ENCODE measurements at places on chromosomes 1 and 21.

DNA sequence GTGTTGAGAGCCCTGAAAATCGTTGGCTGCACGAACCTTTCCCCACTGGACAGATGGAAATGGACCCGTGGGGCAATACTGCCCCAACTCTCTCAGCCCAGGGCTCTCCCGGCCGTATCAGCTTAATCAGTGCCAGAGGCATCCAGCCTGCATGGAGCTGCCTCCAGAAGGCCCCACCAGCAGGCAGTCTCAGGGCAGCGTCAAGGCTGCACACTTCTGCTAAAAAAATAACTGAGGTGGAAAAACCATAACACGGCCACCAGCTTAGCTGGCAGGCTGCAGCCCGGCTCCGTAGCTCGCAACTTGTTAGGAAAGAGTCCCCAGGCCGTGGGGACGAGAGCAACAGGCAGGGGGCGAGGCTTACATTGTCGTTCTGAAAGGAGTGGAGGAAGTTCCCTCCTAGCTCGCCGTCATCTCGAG lies 27.9 kb downstream of the MRPL37 start:
- DNase-seq, result no peak

DNA sequence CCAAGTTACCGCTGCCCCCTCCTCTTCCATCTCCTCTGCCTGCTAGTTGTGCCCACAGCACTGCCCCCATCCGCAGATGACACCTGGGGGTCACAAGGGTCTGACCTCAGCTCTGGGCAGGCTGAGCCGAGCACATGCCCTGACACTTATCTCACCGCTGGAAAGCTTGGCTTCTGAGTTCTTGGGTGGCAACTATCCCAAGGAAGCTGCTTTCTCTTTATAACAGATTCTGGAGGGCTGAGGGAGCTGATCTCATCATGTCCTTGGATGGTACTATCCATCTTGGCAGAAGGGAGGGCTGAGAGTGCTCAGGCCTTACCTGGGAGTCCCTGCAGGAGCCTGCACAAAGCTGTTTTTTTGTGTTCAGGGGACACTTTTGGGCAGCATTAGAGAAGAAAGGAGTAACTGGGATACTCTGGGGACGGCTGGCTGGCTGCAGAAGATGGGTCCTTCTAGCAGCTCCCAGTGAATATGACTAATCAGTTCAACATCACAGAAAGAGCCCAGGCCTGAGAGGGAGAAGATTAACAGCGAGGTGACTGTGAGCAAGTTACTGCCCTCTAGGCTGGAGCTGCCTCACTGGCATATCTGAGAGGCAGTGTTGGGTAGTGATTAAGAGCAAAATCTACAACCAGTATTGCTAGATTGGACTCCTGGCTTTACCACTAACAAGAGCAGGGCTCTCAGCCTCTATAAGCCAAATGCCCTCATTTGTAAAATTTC lies 71.6 kb downstream of the PLXNA2 start:
- DNase-seq, result no peak

DNA sequence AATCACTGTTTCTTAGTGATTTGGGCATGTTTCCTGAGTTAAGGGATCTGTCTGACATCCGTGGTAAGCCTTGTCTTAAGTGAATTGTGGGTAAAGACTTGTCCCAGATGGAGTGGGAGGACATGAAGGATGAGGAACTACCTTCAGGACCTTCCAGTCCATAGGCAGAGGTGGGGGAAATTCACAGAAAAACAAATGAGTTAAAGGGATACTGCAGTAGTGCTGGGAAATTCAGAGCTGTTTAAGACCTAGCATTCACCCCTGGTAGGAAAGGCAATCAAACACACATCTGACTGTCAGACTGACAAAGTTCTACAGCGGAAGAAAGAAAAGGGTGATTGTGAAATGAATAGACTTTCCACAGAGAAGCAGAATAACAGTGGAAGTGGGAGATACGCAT lies 3.0 kb downstream of the GNAT2 start:
- no peak for DNase-seq

GRCh38 chr1:34683616-34684015 lies 71.2 kb upstream of the GJB5 start:
- no peak for DNase-seq

GRCh38 chr1:32701951-32702598 lies 495 bp downstream of the SYNC start:
- no peak for DNase-seq

DNA sequence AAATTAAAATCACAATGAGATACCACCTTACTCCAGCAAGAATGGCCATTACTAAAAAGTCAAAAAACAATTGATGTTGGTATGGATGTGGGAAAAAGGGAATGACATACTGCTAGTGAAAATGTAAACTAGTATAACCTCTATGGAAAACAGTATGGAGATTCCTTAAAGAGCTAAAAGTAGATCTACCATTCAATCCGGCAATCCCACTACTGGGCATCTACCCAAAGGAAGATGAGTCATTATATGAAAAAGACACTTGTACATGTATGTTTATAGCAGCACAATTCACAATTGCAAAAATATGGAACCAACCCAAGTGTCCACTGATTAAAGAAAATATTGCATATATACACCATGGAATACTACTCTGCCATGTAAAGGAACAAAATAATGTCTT lies 37.2 kb downstream of the SUSD4 start:
- no peak for DNase-seq

DNA sequence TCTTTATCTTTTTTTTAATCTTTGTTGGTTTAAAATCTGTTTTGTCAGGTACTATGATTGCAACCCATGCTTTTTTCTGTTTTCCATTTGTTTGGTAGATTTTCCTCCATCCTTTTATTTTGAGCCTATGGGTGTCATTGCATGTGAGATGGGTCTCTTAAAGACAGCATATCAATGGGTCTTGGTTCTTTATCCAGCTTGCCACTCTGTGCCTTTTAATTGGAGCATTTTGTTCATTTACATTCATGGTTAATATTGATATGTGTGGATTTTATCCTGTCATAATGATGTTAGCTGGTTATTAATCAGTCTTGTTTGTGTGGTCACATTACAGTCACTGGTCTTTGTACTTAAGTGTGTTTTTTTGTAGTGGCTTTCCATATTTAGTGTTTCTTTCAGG lies 159.9 kb downstream of the CENPF start:
- no peak for DNase-seq

DNA sequence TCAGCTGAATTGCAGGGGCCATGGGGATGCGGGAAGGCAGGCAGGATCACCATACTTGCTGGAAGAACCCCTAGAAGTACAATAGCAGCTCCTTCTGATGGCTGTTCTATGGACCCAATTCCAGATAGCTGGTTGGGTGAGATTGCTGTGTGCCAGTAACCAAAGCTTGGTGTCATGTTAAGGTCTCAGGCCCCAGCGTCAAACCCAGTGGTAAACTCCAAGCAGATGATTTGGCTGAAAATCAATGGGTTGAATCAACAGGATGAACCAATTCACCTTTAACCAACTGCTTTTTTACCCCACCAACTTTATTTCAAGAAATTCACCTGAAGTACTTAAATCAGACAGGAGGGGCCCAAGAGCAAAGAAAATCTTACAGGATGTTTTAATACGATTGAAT lies 37.8 kb downstream of the C8B start:
- DNase-seq, result no peak

DNA sequence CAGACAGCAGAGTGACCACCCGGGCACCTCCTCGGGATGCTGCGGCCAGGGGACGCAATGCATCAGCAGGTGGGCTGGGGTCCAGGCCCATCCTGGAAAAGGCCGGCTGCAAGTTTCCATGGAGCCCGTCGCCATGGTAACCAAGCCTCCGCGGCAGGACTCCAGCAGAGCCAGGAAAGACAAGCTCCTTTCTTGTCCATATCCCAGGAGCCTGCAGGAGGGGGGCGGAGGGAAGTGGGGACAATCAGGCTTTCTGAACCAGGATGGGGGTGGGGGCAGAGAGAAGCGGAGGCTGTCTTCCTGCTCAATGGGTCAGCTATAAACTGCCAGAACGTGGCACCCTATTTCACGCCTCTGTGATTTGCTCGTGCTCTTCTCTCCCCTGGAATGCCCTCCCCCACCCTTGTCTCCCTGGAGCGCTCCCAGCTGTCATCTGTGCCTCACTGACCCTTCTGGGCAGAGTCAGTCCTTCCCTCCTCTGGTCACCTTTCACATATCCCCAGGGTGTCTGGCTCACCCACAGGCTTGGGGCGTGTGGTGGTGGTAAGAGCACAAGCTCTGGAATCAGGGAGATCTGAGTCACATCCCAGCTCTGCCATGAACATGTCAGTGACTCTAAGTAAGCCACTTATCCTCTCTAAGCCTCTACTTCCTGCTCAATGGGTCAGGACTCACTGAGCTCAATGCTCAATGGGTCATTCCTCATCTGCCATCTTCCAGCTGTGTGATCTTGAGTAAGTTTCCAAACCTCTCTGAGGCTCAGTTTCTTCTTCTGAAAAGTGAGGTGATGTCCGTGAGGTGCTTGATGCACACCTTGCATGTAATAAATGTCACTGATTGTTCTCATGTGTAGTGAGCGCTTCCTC lies 58.9 kb upstream of the LAPTM5 start:
- DNase-seq, result no peak

DNA sequence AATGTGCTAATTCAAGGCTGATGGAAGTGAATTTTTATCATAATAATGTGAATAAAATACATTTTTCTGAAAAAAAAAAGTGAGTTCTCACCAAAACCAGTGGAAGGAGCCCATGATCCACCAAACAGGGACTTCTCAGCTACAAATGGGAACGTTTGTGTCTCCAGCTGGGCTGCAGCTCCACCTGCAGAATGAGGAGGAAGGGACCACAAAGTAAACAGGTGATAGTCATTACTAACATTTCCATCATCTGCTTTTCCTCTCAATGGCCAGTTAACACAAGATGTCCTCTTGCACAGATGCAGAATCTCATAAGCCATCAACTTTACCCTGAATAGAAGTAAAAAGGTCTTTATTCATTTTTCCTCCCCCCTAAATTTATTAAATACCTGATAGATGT lies 246.2 kb downstream of the MRPL39 start:
- no peak for DNase-seq

DNA sequence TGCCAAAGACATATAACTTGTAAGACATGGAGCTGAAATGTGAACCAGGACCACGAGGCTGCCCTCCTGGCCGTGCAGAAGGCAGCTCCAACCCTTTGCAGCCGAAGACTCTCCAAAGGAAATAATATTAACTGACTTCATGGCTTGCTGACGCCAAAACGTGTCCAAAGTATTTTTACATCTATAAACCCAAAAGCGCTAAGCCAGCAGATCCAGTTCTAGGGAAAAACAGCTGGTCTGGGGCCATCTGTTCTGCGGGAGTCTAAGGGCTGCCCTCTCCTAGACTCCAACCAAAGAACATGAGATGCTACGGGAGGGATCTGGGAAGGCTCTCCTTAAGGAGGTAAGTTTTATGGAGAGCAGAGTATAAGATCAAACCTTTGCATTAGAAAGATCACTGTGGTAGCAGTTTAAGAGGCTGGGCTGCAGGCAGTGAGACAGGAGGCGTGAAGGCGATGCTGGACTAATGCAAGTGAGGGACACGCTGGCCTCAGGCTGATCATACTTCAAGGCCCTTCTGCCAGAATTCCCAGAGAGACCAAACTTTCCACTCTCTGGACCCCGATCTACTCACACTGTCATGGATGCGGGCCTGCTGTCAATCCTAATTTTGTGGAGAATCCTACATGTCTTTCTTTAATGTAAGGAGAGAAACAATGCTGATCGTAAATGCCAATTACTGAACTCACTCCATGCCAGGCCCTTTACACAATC lies 1.2 kb downstream of the TMEM53 start:
- DNase-seq, result no peak

DNA sequence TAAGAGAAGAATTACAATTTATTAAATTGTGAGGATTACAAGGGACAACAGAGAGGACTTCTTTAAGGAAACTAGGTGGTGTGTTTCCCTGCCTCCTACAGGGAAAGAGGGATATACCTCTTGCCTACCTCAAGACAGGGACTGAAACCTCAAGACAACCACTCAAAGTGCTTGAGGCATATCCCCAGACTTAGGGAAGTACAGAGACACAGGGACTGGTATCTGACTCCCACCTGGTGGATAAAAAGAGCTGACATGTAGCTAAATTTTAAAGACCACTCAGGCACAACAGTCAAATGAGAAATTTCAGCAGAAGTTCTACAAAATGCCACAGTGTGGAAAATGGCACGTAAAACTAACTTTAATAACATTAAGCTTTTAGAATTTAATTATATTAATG lies 21.3 kb downstream of the DENND2C start:
- DNase-seq, result no peak

DNA sequence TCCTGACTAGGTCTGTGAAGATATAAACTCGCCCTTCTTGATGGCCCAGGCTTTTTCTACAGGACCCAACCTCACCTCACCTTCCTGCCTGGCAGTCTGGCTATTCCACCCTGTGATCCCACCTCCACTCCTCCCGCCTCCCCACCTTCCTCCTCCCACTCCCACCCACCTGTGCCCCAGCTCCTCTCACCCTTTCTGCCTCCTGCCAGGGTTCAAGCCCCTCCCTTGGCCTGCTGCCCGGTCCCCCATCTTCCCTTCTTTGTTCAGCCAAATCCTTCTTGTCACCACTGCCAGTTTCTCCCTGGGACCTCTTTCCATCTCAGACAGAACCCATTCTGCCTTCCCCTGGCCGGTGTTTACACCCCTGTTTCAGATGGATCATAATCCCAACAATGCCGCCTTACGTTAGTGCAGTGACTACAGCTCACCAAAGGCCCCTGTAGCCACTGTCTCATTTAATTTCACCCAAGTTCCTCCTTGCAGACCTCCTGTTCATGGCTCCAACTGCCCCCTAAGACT lies 127.5 kb upstream of the EDN2 start:
- DNase-seq, result no peak

DNA sequence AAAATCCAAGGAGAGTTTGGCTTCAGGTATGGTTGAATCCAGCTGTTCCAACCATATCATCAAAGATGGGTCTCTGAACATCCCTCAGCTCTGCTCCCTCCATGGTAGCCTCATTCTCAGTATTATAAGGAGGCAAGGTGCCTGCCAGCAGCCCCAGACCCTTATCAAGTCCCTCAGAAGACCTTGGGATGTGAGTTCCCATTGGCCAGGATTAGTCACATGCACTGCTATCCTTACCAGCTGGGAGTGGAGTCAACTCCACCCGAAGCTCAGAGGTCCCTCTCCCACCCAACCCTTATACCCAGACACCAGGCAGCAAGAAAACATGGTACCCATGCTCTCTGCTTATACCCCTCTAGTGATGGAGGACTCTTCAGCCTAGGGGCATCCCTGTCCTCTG lies 153.7 kb upstream of the ZBTB40 start:
- DNase-seq, result no peak

Measured in activated CD4-positive, alpha-beta T cell treated with anti-CD3 and anti-CD28 coated beads, Interleukin-2, amount 10 ng/mL, durations not matched to agents 24 days and 14 days (primary cell).